HAP-1 (cell line): ENCODE measurements at places on chromosomes 3 and 15.

DNA sequence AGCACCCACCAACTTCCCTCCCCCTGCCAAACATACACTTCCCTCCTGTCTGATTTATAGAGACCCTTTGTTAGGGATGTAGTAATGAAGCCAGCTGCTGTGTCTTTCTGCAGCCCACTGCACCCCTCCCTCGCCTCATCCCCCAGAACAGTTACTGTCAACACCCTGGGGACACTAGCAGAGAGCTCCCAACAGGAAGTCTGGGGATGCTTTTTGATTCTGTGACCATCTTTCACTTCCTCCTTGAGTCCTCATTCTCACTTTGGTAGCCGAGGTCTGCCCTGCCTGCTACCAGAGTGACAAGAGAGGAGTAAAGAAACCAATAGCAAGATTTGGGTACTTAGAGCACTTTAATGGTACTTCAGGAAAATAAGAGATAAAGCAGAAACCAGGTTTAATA lies 201.6 kb downstream of the SATB1 start:
- no peak for DNase-seq

- DNase-seq: no peak
These were observed 50.4 kb downstream of the ADAM10 start for GRCh38 chr15:58698887-58699641.

DNA sequence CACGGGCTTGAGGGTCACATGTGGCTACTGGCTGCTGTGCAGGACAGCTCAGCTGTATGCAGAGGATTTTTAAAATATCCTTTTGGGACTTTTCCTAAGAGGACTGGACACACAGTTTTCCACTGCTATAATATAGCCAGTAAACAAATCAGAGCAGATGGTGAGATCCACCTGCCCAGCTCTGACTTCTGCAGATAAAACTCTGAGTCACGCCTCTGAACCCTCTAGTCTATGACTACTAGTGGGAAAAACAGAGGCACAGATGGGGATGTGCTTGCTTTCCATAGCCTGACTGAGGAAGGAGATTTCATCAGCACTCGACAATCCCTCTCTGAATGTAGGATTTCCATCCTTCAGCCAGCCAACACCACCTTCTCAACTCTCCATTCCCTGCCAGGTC lies 45.1 kb downstream of the COLQ start:
- no peak for DNase-seq

DNA sequence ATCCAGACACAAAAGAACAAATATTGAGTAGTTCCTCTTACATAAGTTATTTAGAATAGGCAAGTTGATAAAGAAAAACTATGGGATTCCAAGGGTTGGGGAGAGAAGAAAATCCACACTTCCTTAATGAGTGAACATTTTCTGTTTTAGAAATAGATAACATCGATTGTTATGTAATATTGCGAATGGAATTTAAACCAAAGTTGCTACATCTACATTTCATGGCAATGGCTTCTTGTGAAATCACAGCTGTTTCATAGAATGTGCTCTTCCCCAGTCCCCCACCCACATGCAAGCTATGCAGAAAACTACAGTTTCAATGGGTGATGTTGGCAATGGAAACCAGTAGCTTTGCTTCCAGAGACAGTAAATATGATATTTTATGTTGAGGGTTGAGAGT lies 1639.5 kb downstream of the SI start:
- DNase-seq: no peak

GRCh38 chr3:23238578-23238977 lies 35.5 kb downstream of the UBE2E2 start:
- DNase-seq: no peak

DNA sequence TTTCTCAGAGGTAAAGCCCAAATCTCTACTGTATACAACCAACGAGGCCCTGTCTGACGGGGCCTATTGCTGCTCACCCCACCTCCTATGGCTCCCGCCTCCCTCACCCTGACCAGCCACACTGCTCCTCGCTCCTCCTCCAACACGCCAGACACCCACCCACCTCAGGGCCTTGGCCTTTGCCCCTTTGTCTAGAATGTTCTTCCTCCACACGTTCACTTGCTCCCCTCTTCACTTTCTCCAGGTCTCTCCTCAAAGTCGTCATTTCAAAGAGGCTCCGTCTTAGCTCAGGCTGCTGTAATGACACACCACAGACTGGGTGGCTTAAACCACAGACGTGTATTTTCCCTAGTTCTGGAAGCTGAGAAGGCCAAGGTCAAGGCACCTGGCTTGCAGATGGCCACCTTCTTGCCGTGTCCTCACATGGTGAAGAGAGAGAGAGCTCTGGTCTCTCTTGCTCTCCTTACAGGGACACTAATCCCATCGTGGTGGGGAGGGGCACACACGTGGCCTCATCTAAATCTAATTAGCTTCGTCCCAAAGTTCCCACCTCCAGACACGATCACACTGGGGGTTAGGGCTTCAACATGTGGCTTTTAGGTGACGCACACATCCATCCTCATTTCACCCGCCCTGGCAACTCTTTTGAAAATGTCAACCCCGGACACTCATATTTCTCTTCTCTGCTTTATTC lies 98.2 kb downstream of the TLE3 start:
- no peak for DNase-seq

- DNase-seq: no peak
These were observed 56.5 kb upstream of the SLC6A1 start for GRCh38 chr3:10935846-10936631.

GRCh38 chr3:187150599-187150998 lies 11.3 kb upstream of the RPL39L start:
- DNase-seq: no peak

- DNase-seq: no peak
These were observed 16.1 kb upstream of the TATDN2 start for GRCh38 chr3:10232137-10232536.

DNA sequence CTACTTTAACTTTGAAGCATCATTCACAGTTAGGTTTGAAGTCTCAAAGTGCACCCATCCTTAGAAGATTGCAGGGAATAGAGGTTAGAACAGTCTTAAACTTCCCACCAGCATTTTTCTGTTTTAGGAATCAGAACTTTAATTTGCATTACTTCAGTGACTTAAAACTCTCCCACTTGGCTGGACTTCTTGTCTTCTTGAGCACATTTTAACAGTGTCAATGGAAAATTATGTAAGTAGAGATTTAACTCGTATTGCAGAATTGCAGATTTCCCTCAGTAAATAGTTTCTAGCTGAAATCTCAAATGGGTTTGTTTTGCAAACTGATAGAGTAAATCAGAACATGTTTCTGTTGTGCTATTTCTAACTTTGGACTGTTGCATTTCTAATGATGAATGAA lies 369.6 kb downstream of the OTOL1 start:
- DNase-seq: no peak

GRCh38 chr15:62456011-62456920 lies 291.2 kb upstream of the C2CD4B start:
- no peak for DNase-seq

GRCh38 chr3:100033903-100034471 lies 80.3 kb downstream of the FILIP1L start:
- peak; percentile 74 for DNase-seq

DNA sequence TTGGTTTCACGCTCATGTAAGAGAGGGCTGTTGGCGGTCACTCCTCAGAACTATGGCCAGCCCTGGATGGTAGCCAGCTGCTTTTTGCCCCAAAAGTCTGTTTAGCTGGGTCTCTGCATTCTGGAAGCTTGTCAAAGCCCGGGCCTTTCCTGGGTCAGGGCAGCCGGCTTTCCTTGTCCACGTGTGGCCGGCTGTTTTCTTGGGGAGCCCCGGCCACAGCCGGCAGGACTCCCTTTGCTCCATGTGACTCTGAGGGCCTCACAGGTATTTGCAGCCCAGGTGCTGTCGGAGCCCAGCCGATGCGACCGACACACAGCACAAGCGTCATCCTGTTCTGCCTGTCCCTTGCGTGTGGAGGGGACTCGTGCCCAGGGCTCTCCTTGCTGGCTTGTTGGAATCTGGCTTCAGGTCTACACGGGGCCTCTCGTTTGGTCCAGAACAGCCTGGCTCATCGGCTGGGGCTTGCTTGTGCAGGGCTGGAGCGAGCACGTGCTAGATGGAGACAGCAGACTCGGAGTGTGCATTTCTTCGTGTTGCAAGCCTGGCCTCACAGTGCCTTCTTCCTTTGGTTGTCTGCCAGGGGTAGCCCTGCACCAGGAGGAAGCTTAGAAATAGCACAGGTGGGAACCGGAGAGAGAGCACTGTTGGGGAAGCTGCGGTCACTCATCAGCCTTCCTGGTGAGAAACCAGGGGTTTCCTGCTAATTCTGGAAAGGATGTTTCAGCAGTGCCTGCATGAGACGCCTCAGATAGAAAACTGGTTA lies 51.5 kb downstream of the PGPEP1L start:
- DNase-seq: no peak

DNA sequence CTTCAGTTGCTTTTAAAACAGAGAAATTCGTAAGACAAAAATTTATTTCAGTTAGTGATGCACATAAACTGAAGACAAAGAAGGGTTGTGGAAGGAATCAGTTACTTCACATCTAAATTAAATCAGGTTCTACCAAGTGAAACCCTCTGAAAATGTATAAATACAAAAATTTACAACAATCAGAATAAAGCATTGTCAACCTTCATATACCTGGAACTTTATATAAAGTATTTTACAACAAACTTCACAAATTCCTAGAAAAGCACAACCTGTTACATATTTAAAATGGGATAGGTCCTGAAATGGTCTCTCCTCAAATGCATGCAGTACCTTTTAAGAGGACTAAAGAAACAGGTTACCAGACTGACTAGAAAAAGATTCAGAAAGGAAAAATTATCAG lies 26.9 kb downstream of the ATOSA start:
- DNase-seq: no peak

DNA sequence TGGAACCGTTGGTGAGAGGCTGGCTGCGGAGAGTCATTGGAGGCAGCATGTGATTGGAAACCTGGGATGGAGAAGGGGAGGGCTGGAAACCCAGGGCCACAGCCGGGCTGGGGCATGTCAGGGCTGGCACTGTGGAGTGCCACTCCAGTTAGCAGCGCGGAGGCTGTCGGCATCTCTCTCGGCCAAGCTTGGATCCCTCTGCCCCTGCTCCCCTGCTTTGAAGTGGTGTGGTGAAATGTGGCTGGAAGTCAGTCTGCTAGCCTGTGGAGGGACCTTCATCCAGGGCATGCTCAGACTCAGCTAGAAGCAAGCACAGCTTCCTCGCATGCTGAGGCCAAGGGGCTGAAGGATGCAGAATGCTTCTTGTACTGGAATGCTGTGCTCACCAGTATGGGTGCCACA lies 13.5 kb downstream of the SLCO3A1 start:
- DNase-seq: no peak

DNA sequence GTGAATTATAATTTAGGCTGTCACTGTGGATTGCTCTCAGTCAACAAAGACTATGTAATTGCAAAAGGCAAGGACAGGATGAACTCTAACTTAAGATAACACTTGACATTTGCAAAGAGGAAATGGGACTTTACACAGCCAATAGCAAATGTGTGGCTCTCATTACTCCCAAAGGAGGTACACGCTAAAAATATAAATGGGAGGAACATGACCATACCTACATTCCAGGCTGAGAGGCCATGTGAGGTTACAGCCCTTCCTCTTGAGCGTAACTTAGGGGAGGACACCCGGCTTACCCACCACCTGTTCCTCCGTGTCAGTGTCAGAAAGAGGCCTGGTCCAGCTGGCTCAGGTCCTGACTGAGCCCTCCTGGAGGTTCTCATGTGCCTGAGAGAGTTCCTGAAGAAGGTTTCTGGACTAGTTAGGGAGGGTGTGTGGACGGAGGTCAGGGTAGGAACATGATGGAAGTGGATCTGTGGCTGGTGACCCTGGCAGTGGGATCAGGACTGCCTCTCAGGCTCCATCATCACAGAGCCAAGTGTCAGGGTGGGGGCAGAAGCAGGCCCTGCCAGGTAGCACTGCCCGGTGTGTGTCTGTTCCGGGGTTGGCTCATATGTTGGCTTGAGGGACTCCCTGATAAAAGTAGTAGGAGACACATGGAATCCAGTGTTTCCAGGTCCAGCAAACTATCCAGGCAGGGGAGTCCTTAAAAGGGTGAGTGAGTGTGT lies 7.9 kb downstream of the POPDC2 start:
- DNase-seq: no peak

DNA sequence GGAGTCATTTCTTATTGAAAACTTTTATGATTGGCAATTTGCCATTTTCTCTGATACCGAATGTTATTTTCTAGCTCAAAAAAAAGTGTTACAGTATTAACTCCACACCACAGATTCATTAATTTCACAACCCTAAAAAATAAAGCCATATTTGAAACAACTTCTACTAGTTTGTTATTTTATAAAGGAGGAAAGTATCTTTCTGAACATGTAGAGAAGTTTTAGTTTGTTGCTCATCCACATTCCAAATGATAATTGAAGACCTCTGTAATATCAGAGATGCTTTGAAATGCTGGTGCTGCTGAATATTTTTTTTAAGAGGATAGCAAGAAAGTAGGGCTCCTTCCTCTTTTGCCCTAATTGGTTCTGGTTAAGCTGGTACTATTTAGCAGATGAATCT lies 1.9 kb downstream of the VGLL3 start:
- DNase-seq: no peak

- no peak for DNase-seq
These were observed 157.9 kb downstream of the TLE3 start for GRCh38 chr15:69939513-69940440.

DNA sequence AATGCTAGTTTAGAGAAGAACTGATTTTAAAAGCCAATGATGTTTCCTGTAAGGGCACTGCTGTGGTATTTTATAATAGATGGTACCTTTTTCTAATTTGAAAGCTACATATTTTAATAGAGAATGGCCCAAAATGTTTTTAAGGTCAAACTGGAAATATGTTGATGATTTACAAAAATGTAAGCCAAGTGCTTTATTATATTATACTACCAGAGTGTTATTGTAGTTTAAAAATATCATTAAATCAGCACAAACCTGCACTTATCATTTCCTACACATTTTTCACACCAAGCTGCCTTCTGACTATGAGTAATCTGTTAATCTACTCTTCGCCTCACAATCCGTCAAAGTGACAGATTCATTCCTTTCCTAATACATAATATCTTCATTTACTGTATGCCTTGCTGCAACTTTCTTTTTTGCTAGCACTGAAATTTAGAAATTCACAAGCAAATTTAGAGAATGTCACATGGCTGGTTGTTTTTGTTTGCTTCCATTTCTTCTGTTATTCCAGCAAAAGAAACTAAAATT lies 126.4 kb upstream of the FAM3D start:
- no peak for DNase-seq

GRCh38 chr3:16538507-16538906 lies 25.0 kb upstream of the RFTN1 start:
- DNase-seq: no peak

- DNase-seq: no peak
These were observed 22.5 kb downstream of the ATP1B3 start for GRCh38 chr3:141898908-141899307.

GRCh38 chr3:157225001-157225400 lies 65.1 kb upstream of the CCNL1 start:
- no peak for DNase-seq

- peak; percentile 7 for DNase-seq
These were observed 104.6 kb downstream of the ZIC1 start for GRCh38 chr3:147513785-147514184.

GRCh38 chr3:125116311-125117080 lies 60.7 kb upstream of the HEG1 start:
- no peak for DNase-seq

- peak; percentile 15 for DNase-seq
These were observed 650 bp downstream of the PYGO1 start for GRCh38 chr15:55587321-55588069.
